T47D (cell line): ENCODE measurements at places on chromosomes 7 and 10.
A peak's percentile ranks its signal among the peaks of the same experiment; 100 is the strongest.

GRCh38 chr10:124532106-124532641 is 70.6 kb downstream of the LHPP start:
- DNase-seq = peak; percentile 55

DNA sequence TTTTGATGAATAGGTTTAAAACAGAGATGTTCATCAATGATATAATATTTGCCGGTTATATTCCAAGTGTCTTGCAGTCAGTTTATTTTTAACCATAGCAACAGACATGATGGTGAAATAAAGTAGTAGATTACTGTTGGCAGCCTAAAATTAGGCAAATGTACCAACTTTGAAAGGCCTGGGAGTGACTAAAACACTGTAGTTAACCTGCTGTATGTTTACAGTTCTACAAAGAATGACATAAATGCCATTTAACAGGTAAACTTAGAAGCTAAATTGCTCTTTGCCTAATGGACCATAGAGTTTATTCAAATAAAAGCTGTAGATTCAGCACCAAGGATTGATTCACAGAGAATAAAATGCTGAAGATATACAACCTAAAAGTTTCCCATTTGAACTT is 64.1 kb downstream of the PHTF2 start:
- no peak for DNase-seq

- no peak for DNase-seq
Measured at GRCh38 chr7:34622771-34623250, 35.2 kb upstream of the NPSR1 start.

DNA sequence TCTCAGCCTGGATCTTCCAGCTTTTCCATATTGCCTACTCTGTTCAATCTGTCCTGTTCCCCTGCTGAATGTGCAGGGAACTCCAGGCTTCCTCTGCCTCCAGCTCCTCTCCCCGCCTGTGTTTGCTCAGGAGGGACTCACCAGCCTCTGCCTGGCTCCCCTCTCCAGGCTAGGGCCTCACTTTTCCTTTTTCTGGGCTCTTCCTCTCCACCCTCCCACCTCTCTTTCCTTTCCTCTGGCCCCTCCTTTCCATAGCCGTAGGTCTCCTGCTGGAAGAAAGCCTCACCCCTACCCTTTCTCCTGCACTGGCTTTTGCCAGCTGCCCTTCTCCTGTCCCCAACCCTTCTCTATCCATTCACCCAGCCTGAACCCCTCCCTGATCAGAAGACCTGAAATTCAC is 25.0 kb downstream of the PILRA start:
- no peak for DNase-seq

DNA sequence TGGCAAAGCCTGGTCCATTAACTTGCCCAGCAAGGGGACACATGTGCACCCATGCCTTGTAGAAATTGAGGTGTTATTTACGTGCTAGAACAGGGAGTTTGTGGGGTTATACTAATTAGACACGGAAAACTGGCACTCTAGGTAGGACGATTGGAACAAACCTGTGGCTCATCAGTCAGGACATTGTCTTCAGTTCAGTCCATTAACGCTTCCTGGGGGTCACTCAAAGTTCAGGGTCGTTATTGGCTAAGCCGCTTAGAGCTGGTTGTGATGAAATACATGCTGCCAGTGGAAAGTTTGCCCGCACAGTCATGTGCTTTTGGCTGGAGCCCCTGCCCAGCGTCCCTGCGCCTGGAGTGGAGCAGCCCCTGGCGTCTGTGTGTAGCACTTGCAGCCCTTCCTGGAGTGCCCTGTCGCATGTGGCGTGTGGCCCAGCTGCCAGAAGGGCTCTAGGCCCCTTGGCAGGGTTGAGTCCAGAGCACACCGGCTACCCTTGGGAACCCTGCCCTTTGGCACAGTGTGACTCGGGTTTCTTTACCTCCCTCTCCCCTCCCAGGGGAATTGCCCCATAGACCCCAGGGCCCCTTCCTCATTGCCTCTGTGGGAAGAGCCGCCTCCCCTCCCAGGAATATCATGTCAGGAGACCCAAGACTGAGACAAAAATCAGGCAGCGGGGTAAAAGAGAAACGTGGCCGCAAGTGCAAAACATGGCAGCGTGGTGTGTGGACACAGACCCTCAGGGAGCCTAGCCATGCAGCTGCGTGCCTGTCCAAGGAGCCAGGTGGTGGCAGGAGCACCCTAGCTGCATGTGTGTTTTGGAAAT is 9.8 kb downstream of the ZNF775 start:
- DNase-seq = no peak

- DNase-seq = peak; percentile 24
Measured at GRCh38 chr7:91034459-91035368, 229.5 kb upstream of the FZD1 start.

GRCh38 chr10:86337121-86337601 is 29.4 kb downstream of the GRID1 start:
- DNase-seq = no peak

GRCh38 chr7:54933643-54934042 is 85.2 kb upstream of the EGFR start:
- DNase-seq = no peak

- DNase-seq = no peak
Measured at GRCh38 chr7:143379611-143380259, 1.4 kb upstream of the ZYX start.

- peak; percentile 56 for DNase-seq
Measured at GRCh38 chr7:51315393-51316261, 982 bp downstream of the COBL start.

GRCh38 chr10:45593938-45594275 is 78.7 kb downstream of the ZFAND4 start:
- no peak for DNase-seq

DNA sequence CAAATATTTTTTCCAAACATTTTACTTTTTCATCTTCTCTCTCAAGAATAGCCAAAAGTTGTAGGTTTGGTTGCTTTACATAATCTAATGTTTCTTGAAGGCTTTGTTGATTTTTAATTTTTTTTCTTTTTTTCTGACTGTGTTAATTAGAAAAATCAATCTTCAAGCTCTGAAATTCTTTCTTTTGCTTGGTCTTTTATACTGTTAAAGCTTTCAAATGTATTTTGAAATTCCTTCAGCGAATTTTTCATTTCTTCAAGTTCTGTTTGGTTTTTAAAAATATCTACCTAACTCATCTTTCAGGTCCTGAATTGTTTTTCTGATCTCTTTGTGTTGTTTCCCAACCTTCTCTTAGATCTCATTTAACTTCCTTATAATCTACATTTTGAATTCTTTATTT is 109.3 kb downstream of the SLC25A40 start:
- DNase-seq = no peak

GRCh38 chr10:131943021-131943814 is 38.5 kb downstream of the BNIP3 start:
- DNase-seq = peak; percentile 18

DNA sequence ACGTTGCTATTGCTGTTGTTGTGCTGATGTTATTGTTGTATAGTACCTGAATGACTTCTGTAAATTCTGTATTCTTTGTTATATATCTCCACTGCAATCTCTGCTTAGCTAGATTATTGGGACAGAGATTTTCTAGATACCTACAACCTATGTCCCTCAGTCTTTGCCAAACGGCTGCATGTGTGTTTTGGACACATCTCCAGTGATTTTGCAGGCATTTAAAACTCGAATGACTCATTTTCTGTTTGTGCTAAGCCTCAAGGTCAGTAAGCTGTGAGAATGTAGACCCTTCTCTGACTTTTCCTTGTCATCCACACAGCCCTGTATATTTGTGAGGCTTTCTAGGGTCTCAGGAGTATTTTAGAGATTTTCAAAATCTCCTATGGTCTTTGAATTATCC is 410.7 kb downstream of the POM121L12 start:
- no peak for DNase-seq

DNA sequence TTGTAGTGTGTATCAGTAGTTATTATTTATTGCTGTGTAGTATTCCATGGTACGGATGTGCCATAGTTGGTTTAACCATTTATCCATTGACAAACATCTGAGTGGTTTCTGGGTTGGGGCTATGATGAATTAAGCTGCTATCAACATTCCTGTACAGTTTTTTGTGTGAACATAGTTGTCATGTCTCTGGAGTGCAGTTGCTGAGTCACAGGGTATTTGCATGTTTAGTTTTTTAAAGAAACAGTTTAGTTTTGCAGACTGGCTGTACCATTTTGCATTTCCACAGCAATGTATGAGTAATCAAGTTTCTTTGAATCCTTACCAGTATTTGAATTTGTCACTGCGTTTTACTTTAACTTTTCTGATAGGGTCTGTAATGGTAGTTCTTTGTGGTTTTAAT is 516.7 kb upstream of the CELF2 start:
- no peak for DNase-seq

GRCh38 chr10:93752761-93753160 is 5.0 kb upstream of the LGI1 start:
- DNase-seq = no peak

DNA sequence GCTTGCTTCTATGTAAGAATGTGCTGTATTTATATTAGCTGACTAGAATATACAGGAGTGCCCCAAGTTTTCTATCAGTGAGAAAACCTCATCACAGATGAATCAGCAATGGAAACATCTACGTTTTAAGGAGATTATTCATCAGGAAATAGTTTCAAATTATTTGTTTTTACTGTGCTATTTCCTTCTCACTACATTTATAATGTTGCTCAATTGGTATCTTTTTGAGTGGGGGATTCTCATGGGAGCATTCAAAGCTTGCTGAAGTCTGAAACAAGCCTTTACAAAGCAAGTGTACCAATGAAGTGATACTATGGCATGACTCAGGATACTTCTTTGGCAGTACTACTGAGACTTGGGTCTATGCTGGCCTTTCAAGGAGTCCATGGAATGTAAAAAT is 191.1 kb upstream of the SLC26A5 start:
- DNase-seq = no peak

- no peak for DNase-seq
Measured at GRCh38 chr7:272631-273030, 17.3 kb upstream of the FOXL3 start.

DNA sequence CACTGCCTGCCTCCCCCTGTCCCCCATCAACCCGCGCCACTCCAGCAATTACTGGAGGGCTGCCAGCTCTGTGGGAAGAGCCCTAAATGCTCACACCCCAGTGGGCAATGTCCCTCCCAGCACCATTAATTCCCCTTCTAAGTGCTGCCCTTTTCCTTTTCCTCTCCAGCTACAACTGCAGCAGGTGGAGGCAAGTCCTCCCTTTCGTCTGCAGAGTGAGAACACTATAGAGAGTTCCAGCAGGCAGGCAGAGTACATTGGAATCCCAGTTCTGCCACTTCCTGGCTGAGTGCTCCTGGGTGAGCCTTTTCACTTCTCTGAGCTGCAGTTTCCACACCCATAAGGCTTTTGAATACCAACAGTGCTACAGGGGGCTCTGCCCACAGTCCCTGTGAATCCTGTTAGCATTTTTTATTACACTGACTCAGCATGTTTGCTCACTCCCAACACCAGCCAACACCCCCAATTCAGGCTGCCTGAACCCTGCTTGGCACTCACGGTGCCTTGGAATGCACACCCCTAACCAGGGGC is 447.0 kb downstream of the GRID1 start:
- no peak for DNase-seq

DNA sequence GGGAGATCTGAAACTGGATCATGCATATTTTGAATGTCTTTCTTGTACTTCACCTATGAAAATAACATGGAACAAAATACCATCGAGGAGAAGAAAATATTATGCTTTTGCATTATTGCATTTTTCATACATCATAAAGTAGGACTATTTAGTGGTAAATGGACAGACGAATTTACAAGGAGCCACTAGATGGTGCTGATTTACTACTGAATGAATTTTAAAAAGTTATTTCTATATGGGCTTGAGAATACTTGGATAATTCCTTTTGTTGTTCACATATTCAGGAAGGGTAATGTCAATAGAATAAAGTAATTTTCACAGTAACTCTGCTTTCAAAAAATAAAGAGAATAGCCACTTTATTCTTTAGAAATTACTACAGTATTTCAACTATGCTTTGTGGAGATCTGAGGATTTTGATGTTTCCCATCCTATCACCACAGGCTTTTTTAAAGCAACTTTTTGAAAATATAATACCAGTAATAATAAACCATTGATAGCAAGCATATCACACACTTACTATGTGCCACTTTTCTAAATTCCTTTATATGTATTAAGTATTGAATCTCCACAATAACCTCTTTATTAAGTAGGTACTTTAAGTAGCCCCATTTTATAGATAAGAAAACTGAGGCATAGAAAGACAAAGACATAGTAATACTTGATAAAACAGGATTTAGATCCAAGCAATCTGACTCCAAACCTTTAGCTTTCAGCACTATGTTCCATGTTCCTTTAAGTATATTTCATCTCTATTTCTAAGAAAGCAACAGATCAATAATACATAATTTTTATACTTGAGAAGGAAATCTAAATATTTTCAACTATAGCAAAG is 38.6 kb downstream of the NEBL start:
- no peak for DNase-seq

DNA sequence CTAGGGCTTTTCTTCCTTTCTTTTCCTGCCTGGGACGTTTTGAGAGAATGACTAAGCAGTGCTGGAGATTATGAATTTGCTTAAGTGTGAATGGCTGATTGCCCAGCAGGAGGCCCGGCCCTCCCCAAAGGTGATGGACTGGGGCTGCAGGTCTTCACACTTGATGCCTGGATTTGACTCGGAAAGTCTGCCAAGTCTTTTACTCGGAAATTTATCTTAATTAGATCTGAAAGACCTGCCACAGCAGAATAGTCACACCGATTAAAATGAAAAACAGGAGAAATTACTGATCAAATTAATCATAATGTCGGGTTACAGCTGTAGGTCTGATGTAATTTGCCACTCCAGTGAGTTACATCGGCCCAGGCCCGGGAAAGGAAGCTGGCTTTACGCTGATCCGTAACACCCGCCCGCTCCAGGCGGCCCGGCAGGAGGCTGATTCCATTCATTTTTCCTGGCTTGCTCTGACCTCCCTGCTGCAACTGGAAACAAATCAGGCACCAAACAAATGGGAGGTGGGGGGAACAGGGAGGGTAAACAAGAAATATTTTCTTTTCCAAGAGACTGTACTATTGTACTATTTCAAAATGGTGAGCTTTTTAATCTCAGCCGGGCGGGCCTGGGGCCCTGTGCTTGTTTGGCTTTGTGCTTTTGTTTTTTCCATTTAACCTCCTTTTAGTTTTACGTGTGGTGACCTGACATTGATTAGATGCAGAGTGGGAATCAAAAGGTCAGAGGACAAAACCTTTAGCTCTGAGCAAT is 212.4 kb upstream of the YAE1 start:
- DNase-seq = no peak

GRCh38 chr10:34547291-34547690 is 267.8 kb downstream of the PARD3 start:
- DNase-seq = no peak

DNA sequence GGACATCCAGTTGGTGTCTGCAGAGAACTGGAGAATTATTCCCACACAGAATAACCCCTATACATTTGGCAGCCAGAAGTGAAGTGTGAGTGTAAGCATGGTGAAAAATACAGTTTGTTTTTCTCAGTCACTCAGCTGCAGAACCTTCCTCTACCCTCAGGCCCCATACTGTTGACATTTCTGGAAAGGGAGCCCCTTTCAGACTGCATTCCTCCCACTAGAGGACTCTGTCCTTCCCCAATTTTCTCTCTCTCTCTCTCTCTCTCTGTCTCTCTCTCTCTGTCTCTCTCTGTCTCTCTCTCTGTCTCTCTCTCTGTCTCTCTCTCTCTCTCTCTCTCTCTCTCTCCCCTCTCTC is 86.8 kb upstream of the STEAP1B start:
- DNase-seq = peak; percentile 88

GRCh38 chr7:137091396-137091795 is 222.9 kb downstream of the CHRM2 start:
- DNase-seq = peak; percentile 2

GRCh38 chr10:75825661-75826060 is 394.2 kb downstream of the LRMDA start:
- no peak for DNase-seq
